D341Med (cell line): ENCODE measurements at places on chromosomes 2 and 18.

- DNase-seq: no peak
Observed at GRCh38 chr2:46490521-46491141, 11.3 kb downstream of the TMEM247 start.

- DNase-seq: no peak
Observed at GRCh38 chr18:51654488-51655326, 457.2 kb upstream of the MEX3C start.

- no peak for DNase-seq
Observed at GRCh38 chr2:114684403-114684802, 242.0 kb downstream of the DPP10 start.

GRCh38 chr2:144445196-144445595, 74.7 kb downstream of the ZEB2 start:
- DNase-seq: no peak

DNA sequence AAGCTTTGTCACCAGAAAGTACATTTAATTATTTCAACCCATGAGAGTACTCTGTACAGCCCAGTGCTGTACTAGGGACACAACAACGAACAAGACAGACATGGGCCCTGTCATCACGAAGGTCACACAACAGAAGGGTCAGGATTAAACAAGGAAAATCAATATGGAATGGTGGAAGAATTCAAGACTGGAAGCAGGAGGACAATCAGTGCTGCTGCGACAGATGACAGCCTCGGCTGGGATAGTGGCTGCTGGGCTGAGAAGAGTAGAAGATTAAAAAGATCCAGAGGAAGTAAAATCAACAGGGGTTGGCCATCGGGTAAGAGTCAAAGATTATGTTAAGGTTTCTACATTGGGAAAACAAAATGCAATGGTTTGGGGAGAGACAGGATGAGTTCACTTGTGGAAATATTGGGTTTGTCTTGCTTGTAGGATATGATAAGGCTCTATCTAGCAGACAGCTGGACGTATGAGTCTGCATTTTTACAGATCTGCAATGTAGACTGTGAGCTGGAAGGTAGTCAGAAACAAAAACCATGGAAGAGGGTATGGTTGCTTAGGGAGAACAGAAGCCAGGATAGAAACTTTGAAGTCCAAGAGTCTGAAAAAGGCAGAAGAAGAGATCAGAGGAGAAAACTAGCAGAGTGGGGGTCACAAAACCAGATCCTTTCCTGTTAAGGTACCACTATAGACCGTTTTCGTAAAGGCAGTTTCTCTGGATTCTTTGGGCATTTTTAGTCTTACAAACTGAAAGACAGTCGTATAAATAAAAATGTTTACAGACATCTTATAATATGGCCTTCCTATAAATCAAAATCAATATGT, 84.1 kb downstream of the PRELID3A start:
- no peak for DNase-seq

GRCh38 chr2:47002031-47002430, 86.4 kb upstream of the MCFD2 start:
- DNase-seq: no peak

GRCh38 chr2:126752876-126753275, 96.9 kb downstream of the GYPC start:
- no peak for DNase-seq

- DNase-seq: no peak
Observed at GRCh38 chr2:85800586-85800985, 46.8 kb downstream of the ATOH8 start.

- DNase-seq: no peak
Observed at GRCh38 chr2:125398738-125399524, 1257.0 kb upstream of the GYPC start.

- DNase-seq: no peak
Observed at GRCh38 chr2:208671284-208671683, 264.7 kb downstream of the PTH2R start.

GRCh38 chr18:3458378-3458777, 8.4 kb downstream of the TGIF1 start:
- DNase-seq: no peak

DNA sequence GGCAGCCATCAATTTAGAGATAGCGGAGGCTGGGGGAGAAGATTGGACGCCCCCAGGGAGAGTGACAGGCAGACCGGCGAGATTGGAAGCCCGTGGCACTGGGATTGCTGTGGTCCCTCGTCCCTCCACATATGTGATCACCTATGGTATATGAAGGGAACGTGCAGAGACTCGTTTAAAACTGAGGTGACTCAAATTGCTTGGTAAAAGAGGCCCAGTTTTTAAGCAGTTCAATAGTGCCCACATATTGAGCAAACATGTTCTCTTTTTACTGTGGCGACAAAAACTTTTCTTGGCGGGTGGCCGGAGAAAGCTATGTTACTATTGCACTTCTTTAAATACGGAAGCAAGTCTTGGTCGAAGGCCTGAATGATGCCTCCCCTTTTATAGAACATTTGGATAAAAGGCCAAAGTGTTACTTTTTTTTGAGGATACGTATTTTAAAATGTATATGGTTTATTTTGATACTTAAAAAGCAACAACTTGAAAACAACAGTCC, 9.1 kb downstream of the B3GNT2 start:
- no peak for DNase-seq

DNA sequence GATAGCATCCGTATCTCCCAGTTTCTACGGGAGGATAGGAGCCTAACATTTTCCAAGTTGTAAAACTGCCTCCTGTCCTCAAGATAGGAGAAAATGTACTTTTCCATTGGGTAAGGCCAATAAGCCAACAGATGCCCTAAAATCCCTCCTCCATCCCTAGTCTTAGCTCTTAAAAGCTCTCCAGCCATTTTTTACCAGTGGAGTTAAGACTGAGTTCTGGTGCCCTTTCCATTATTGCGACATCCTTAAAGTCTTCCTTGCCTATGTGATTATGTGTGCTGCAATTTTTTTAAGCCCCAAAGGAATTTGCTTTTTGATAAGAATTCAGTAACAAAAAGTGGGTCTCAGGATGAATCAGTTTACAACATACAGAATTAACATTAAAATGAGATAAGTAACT, 33.0 kb downstream of the LINC00305 start:
- no peak for DNase-seq

- DNase-seq: no peak
Observed at GRCh38 chr2:99936065-99936464, 206.3 kb downstream of the AFF3 start.

DNA sequence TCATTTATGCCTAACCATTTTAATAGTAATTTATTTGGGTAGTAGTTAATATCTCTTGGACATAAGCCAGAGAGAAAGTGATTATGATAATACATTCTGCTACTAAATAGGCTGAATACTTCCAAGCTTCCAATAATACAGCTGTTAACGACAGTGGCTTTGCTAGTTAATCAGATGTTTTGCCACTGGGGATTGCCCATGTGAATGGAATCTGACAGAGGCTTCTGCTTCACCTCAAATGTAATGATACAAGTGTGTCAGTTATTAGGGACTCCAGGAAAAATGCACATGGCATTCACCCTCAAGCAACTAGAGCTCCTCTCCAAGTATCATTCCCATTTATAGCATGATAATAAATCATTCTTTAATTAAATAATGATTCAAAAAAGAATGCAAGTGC, 185.0 kb upstream of the TMEFF2 start:
- peak; percentile 8 for DNase-seq

DNA sequence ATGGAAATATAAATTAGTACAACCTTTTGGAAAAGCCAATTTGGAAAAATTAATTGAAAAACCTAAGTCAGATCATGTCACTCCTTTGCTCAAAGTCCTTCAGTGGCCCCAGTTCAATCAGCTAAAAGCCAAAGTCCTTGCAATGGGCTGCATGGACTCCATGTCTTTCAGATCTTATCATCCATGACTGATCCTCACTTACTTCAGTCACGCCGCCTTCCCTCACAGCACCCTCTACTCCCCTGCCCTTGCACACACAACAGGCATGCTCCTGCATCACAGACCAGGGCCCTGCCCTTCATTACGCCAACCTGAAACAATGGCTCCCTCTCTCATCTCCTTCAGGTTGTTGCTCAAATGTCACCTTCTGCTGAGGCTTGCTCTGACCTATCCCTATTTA, 15.6 kb downstream of the KANSL3 start:
- DNase-seq: no peak

- no peak for DNase-seq
Observed at GRCh38 chr2:167652401-167652800, 595.0 kb downstream of the STK39 start.

GRCh38 chr2:175362331-175362730, 180.8 kb upstream of the ATP5MC3 start:
- DNase-seq: no peak

- DNase-seq: no peak
Observed at GRCh38 chr18:41809652-41810051, 145.4 kb upstream of the PIK3C3 start.

- no peak for DNase-seq
Observed at GRCh38 chr2:236774171-236774570, 204.5 kb downstream of the ACKR3 start.

- DNase-seq: no peak
Observed at GRCh38 chr18:24322584-24323136, 75.0 kb downstream of the OSBPL1A start.

GRCh38 chr2:231941673-231942072, 15.5 kb upstream of the NPPC start:
- no peak for DNase-seq

GRCh38 chr18:59900222-59901128, 679 bp downstream of the PMAIP1 start:
- DNase-seq: peak; percentile 80

GRCh38 chr2:72927619-72928550, 10.6 kb downstream of the EMX1 start:
- no peak for DNase-seq

DNA sequence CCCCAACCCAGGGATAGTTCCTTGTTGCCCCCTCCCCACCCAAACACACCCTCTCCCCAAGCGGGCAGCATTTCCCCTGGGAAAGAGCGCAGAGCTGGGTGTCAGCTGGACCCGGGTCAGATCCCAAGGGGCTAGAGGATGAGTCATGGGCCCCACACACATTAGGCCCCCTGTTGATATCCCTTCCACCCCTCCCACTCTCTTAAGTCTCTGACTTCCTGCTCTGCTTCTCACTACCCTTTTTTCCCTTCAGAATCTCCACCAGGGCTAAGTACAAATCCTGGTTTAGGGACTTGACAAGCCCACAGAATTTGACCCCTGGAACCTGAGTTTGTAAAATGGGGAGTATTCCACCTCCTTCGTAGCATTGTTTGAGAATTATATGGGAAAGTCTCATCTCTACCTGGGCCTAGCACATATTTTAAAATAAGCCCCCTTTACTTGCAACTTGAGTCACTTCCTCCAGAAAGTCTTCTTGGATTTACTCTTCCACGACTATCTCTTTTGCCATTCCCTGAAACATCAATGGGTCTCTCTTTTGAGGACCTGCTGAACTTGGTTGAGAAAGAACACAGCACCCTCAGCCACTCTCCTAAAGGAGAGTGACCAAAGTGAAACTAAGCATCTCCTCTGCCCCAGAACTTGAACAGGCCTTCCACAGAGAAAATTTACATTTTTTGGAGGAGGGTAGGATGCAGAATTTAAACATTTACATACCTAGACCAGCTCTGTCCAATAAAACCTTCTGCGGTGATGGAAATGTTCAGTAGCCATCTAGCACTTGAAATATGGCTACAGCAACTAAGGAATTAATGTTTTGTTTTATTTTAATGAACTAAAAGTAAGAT, 4.7 kb downstream of the RTKN start:
- no peak for DNase-seq

DNA sequence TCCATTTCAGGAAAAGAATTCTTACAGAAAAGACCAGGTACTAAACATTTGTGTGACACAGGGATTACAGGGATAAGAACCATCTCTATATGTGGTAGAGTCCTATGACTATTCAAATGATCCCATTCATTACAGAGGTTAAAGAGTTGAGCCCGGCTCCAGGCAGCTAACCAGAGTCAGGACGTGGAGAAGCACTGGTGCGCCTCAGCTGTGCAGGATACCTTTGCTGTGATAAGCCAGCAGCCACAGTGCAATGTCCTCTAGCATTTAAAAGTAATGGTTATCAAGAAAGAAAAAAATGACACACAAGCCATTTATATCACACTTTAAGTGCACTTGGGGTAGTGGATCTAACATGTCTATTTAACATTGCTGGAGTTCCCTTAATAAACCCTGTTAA, 17.3 kb downstream of the BUB1 start:
- no peak for DNase-seq

DNA sequence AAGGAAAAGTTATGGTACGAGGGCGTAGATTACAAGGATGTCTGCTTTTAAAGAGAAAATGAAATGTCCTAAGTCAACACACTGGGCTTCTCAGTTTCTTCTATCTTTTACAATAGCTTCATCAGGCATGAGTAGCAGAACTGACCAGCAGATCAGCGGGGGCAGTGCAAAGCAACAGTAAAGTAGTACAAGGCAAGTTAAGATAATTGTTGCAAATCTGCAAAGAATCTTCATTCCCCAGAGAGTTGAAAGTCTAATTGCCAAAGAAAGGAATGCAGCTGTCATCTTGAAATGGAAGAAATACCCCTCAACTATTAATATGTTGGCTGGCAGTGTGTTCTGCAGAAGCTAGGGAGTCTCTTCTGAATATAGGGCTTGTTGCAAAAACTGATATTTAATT, 60.2 kb upstream of the SLC39A10 start:
- DNase-seq: no peak

- no peak for DNase-seq
Observed at GRCh38 chr2:111663471-111664274, 220.3 kb downstream of the ANAPC1 start.

- no peak for DNase-seq
Observed at GRCh38 chr18:73942081-73942625, 205.5 kb downstream of the FBXO15 start.

- DNase-seq: no peak
Observed at GRCh38 chr2:1024981-1025380, 74.3 kb downstream of the SNTG2 start.

- no peak for DNase-seq
Observed at GRCh38 chr2:85706063-85706462, 11.9 kb downstream of the GNLY start.

GRCh38 chr18:46859855-46860254, 57.5 kb downstream of the PIAS2 start:
- DNase-seq: no peak

DNA sequence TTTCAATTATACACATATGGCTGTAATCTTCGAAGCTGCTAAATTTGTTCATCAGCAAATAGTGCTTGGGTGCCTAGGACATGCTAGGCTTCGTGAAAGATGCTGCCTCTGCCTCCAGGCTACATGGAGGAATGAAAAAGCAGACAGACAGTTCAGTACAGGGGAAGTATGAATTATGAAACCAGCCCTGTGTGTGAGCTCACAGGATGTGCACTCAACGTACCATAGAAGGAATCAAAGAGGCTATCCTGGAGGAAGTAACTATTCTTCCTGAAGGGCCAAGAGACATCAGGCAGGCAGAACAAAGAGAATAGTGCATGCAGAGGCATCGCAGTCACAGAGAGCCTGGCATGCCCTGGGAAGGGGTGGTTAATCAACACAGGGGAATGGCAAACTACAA, 61.4 kb downstream of the DYM start:
- no peak for DNase-seq

- DNase-seq: no peak
Observed at GRCh38 chr2:143282684-143283083, 153.5 kb downstream of the ARHGAP15 start.
